ENCODE measurements at places on chromosomes 6 and 20.
A peak's percentile ranks its signal among the peaks of the same experiment; 100 is the strongest.

GRCh38 chr6:109626311-109626710 is 64.7 kb downstream of the AK9 start:
- DNase-seq, result no peak

- no peak for DNase-seq
These were observed 176.4 kb downstream of the TBC1D32 start for GRCh38 chr6:121157906-121158305.

DNA sequence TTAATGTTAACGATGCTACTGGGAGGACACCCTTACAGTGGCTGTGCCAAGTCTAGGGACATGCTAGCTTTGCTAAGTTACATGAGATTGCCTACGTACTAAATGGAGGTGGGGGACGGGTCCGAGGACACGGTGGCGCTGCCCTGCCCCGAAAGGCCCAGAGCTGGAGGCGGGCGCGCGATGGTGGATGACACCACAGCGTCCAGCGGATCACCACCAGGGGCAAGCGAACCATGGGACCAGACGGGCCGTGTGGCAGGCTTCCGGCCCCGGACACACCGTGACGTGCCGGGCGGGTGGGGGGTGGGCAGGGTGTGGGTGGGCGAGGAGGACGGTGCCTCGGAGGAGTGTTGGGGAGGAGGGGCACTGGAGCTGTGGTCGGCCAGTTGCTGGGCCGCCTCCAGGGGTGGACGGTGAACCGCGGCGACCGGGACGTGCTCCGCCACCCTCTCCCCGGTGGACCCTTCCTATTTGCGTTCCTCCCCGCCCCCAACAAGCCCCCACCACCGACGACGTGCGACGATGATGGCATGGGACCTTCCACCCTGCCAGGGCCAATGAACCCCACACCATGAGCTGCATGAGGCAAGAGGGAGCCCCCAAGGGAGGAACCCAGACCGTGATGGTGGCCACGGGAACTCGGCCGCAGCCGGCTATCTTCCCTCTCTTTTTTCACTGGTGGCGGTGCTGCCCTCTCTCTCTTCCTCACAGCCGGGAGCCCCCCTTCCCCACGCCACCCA is 773.3 kb upstream of the DEFB115 start:
- no peak for DNase-seq

GRCh38 chr6:48136856-48137255 is 25.9 kb upstream of the PTCHD4 start:
- no peak for DNase-seq

DNA sequence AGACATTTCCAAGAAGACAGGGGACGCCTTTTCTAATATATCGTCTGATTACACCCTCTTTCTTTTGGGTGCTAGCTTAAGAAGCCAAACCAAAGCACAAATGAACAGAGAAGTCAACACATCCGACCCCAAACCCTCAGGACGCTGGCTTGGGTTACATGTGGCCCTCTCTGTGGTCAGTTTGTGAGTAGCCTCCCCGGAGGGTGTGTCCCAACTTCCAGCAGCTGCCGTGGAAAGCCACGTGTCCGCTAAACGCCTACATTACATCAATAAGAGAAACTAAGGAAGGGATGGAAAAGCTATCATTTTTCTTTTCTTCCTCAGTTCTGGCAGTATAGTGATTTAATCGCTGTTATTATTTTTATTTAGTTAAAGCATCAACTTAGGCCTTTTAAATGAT is 487 bp upstream of the BMP6 start:
- no peak for DNase-seq

- no peak for DNase-seq
These were observed at the start of gene MCHR2 for GRCh38 chr6:99993533-99994251. MCHR2 (minus strand) TSS chr6:99994223; CDS start chr6:99956147, 38,076 bp downstream.

GRCh38 chr6:136312975-136313374 is 23.3 kb upstream of the BCLAF1 start:
- no peak for DNase-seq

DNA sequence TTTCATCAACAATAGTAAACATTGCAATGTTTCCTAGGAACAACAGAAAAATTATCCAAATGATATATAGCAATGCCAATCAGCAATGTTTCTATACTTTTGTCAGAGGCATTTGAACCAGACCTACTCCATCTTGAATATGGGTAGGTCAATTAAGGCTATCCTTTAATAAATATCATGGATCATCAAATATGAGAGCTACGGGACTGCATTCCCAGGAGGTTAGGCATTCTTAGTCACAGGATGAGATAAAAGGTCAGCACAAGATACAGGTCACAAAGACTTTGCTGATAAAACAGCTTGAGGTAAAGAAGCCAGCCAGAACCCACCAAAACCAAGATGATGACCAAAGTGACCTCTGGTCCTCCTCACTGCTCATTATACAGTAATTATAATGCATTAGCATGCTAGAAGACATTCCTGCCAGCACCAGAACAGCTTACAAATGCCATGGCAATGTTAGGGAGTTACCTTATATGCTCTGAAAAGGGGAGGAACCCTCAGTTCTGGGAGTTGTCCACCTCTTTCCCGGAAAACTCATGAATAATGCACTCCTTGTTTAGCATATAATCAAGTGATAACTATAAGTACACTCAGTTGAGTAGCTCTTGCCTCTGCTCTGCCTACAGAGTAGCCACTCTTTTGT is 8.6 kb upstream of the SERPINB6 start:
- no peak for DNase-seq

DNA sequence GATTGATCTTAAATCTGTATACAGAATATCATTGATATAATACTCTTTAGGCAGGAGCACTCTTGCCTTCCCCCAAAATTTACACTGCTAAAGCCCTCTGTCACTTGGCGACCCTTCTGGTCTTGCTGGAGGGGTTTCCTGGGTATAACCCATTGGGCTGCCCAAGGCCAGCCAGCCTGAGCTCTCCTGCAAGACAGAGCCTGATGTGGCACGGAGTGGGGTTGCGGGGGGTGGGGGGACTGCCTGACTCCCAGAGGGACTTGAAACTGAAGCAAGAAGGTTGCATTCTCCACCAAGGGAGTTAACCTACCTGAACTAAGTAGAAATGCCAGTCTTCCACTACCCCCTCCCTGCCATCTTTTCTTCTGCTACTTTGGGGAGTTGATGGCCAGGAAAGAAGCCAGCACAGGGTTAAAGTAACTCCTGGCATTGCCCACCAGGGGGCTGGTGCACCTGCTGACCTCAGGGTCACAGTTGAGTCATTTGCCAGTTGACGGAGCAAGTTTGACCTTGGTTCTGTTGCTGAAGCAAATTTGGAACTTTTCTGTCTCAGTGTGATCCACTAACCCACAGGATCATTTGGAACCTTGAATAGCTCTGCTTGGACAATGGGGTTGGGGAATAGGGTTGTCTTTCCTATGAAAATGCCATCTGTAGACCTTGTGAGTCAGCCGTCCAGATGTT is 79.4 kb downstream of the ASXL1 start:
- DNase-seq, result no peak

DNA sequence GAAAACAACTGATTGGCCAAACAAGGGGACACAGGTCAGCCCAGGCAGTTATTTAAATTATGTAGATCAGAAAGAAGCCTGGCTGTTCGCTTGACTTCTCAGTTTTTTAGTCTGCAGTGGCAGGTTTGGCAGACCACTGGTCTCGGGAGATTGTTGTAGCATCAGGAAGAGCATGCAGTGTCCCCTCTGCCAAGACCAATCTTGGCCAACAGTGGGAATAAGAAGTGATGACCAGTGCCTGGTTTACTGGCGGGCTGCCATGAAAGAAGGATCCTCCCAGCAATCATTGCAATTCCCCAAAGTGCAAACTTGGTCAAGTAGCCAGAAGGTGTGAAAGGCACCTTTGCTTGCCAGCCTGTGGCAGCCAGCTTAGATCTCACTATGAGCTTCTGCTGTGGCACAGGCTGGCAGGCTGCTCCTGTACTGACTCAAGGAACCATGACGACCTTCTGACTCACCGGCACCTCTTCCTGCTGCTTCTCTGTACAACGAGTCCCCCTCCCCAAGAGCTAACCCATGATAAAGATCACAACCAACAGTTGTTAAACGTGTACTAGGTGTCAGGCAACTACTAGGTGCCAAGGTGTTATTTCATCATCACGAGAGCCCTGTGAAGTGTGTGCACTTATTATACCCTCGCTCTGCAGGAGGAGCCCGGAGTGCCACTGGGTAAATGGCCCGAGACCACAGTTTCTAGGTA is 76.8 kb upstream of the DUSP22 start:
- no peak for DNase-seq

DNA sequence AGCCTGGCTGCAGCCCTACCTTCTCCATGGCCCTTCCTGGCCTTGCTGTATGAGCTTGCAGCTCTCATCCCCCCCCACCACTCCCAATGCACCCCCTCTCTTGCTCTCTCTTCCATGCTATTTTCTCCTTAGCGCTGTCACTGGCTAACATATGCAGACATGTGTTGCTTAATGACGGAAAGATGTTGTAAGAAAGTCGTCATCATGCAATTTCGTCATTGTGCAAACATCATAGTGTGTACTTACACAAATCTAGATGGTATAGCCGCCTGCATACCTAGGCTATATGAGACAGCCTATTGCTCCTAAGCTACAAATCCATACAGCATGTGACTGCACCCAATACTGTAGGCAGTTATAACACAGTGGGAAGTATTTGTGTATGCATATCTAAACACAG is 27.0 kb downstream of the ANGPT4 start:
- no peak for DNase-seq

- no peak for DNase-seq
These were observed 1.9 kb downstream of the ABRACL start for GRCh38 chr6:139030228-139030963.

GRCh38 chr6:33075208-33075567 is 602 bp upstream of the HLA-DPB1 start:
- no peak for DNase-seq

GRCh38 chr6:33709605-33710295 is 1.8 kb downstream of the UQCC2 start:
- no peak for DNase-seq

DNA sequence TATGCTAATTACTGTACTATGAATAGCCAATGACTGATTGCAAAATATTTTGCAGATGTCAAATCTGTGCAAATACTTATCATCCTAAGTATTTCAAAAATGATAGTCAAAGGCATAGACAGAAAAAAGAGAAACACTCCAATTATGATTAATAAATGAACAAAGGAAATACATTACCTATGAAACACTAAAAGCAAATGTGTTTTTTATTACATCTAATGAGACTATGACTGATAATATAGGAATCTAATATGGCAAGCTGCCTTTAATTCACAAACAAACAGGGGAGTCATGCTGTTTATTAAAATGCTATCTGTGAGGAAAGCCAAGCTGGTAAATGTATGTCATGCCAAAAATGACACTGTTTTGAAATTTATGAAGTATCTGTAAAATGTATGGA is 713.2 kb upstream of the NRSN1 start:
- no peak for DNase-seq

- no peak for DNase-seq
These were observed 181.8 kb downstream of the MEI4 start for GRCh38 chr6:77834591-77834996.

GRCh38 chr6:128422871-128423270 is 97.5 kb downstream of the PTPRK start:
- DNase-seq, result no peak

GRCh38 chr20:22583773-22584521 is 425 bp downstream of the FOXA2 start:
- peak; percentile 77 for DNase-seq

- DNase-seq, result peak; percentile 54
These were observed 35.2 kb downstream of the NDUFAF5 start for GRCh38 chr20:13819885-13820645.

- no peak for DNase-seq
These were observed 29.8 kb downstream of the SMPDL3A start for GRCh38 chr6:122818866-122819265.

GRCh38 chr6:9346923-9347322 is 911.6 kb upstream of the SLC35B3 start:
- DNase-seq, result no peak

DNA sequence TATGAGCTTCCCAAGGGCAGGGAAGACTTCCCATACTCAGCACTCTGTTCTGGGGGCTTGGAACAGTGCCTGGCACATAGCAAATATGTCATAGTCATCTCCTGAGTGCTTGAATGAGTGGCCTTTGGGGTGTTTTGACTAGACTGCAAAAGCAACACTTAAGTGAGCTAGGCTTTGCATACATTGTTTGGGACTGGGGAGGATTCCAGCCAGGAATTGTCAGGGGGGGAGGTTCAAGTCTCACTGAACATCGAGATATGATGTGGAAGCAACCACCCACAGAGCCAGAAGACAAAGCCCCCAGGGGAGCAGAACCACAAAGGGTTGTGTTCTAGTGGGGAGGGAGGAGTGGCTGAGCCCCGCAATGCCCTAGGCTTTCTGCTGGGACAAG is 98.4 kb downstream of the SYCP2 start:
- DNase-seq, result no peak

DNA sequence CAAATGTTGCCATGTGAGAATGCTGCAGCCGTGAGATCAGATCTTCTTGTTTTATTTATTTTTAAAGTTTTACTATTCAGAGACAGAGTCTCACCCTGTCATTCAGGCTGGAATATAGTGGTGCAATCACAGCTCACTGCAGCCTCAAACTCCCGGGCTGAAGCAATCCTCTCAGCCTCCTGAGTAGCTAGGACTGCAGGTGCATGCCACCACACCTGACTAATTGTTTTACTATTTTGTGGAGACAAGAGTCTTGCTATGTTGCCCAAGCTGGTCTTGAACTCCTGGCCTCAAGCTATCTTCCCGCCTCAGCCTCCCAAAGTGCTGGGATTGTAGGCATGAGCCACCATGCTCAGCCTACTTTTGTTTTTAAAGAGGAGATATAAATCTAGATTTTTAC is 22.5 kb upstream of the SSR1 start:
- no peak for DNase-seq

DNA sequence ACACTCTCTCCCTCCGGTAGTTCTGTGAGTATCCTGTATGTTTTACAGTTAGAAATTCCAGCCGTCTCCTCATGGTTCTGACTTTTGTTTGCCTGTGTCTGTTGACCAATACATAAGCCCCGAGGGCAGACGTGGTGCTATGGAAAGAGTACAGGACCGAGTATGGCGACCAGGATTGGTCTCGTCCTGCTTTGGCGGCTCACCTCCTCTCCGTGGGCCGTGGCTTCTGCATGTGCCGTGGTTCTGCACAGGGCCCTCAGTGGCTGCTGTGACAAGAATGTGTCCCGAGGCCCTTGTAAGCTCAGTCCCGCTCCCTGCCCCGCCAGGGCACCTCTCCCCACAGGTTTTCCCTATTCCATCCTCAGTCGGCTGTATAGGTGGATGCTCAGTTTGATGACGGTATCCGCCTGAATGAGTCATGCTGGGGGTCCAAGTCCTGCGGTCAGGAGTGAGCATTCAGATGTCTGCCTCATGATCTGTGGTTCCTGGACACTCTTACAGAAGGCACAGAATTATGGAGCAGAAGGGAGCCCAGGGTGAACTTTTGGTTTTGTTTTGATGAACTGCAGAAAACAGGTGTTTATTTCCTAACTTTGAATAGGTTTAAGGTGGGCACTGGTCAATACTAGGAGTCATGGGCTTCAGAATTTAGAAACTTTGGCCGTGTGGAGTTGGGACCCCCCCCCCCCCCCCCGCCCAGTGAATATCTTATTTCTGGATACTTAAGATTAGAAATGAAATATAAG is 1.2 kb downstream of the ARFGAP1 start:
- DNase-seq, result peak; percentile 79

Measured in urothelium cell line (cell line).